Memory B cell (primary cell): ENCODE measurements at places on chromosomes 7 and 10.

DNA sequence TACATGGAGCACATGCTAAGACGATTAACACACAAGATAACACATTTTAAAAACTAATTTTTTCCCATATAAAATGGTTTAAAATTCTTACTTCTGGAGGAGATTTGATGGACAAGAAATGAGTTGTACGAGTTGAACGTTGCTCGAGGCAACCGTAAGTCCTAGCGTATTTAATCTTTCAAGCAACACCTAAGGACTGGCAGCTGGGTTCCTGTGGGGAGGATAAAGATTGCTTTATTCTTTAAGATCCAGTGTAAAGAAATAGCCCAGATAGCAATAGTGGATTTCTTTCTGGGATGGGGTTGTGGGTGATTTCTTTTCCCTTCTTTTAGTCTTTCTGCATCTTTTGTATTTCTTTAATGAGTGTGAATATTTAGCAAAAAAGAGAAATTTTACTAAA, 9.8 kb downstream of the TBXAS1 start:
- DNase-seq = no peak

GRCh38 chr7:80488851-80489370, 23.0 kb downstream of the GNAT3 start:
- no peak for DNase-seq

- DNase-seq = no peak
Observed at GRCh38 chr7:30974605-30975255, 11.0 kb downstream of the GHRHR start.

GRCh38 chr10:79140085-79140793, 71.5 kb downstream of the ZMIZ1 start:
- DNase-seq = no peak

DNA sequence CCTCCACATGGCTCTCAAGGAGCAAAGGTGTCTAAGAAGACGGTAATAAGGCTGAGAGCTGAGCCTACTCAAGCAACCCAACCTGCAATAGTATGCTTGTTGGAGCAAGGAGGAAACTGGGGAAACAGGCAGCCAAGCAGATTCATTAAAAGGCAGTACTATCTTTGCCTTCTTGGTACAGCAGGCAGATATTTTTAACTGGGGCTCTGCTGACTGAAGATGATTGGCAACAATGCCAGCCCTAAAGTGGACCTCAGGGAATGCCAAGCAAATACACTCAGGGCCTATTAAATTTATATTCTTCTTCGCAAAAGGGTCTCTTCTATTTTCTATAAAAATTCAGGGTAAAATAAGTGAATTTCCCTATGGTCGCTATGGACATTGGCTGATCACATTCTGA, 109.4 kb upstream of the PCGF5 start:
- no peak for DNase-seq

DNA sequence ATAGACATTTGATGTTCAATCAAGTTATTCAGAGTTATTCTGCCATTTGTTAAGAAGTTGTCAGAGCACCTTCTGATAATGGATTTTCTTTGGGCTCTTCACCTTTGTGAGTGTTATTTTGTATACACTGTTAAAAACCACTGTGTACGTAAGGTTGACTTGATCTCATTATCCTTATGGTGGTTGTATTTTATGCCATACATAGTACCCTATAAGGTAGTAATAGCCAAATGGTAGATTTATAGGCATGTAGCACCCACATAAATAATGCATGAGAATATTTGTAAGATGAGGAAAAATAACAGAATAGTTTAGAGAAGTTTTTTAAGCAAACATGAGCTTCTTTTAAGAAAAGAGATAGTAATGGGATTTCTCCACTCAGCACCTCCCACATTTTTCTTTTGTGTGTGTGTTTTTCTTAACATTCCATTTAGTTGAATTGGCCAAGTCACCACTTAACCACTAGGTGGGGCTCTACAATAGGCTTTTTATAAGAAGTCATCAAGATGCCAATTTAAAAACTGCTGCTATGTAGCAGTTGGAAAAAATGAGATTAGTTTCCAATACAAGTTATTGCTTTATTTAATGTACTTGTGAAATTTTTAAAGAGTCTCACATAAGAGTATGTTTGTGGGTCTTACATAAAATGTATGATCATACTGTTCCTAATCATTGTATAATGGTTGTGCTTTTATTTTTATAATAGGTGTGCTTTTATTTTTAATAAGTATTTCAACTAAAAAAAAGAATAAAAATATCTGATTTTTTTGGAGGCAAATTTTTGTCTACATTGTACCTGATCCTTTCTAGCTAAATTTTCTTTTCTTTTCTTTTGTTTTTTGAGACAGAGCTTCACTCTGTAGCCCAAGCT, 41.1 kb upstream of the STMP1 start:
- no peak for DNase-seq

DNA sequence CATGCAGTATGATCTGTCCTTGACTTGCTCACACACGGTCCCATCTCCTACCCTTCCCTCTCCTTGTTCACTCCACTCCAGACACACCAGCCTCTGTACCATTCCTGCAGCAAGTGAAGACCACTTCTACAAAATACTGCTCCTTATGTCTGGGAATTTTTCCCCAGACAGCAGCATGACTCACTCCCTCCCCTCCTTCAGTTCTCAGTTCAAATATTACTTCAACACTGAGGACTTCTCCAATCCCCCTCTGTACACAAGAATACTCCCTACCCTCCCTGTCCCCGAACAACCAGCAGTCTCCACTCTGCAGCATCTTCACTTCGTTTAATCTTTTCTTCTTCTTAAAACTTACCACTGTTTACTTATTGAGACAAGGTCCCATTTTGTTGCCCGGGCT, 474.0 kb downstream of the GPAM start:
- DNase-seq = no peak

- DNase-seq = no peak
Observed at GRCh38 chr7:84081973-84082522, 112.5 kb downstream of the SEMA3A start.

DNA sequence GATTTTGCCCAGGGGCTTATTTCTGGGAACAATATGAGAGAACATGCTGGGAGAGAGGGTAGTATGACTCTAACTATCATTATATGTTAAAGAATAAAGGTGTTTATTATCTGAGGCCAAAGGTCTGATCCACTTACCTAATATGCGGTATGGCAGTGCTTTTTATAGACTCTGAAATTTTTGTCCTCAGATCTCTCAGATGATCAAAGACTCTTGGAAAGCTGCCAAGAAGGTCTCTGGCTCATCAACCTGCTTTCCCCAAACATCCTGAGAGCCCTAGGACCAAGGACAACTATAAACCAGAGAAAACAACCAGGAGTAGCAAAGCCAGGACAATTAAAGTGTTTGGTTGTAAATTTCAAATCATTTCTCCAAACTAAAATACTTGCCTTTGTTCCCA, 255.7 kb upstream of the LRRN3 start:
- DNase-seq = no peak

- no peak for DNase-seq
Observed at GRCh38 chr7:101299511-101300464, 21.8 kb downstream of the IFT22 start.

DNA sequence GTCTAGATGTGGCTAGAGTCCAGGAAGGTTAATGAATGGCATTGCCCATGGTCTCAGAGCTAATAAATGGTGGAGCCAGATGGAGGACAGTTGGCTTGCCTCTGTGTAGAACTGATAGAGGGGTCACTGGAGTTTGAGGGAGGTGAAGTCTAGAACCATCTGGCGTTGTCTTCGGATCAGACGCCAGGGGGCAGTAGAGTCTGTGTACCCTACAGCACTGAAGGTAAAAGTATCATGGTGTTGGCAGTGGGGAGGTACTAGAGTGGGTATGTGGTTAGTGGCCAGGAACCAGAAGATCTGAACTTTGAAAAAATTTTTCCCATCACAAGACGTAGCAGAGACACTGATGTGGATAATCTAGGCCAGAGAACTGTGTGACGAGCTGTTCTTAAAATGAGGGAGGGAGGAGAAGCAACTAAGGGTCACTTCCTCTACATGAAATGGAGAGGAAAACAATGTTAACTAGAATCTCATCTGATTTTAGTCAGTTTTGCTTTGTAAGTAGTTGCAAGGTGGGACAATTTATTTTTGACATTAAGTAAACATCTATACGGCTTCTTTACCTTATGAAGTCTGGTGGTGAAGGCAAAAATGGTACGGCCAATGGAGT, 227.9 kb upstream of the PRSS58 start:
- DNase-seq = no peak
